Fibroblast of lung (primary cell): ENCODE measurements at places on chromosomes 3 and 15. TPM values are rescaled to one million over a fixed set of nuclear protein-coding genes. Genes with fewer than 3 reads are reported as not detected.

IL20RB gene
- 1.9 and 2.0 TPM in 2 replicates for polyA plus RNA-seq

SNTN gene
- polyA plus RNA-seq, result not detected in 2 replicates

GRCh38 chr3:186181901-186182300, 73.0 kb upstream of the ETV5 start:
- DNase-seq, result no peak

DNA sequence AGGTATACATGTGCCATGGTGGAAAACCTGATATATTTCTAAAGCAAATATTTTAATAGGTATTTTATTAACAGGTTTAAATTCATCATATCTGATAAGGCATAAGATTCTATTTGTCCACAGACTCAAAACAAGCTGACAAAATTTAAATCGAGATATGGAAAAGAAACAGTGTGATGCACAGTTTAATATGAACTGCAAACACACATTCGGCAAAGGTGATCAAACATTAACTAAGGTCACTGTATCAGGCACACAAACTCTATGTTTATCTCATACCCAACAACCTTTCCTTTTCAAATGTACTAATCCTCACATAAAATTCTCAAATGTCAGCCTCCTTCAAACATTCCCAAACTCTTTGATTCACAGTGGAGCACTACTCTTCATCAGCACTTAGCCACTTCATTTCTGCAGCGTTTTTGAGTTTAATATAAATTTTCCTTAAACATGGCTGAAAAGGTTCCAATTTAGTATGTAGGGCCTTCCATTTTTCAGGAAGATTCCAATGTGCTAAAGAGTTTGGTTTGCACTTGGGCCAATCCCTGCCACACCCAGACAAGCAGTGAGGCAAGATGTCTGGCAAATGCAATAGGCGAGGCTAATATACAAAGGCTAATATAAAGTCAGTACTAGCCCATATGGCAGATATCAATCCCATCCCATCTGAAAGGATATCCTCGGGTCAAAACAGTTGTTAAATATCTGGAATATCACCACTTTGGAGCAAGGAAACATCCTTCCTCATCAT, 84.6 kb downstream of the GBE1 start:
- DNase-seq, result no peak

TGM4 gene
- polyA plus RNA-seq, result 0.02 TPM in 1 of 2 replicates, not detected in the other

DNA sequence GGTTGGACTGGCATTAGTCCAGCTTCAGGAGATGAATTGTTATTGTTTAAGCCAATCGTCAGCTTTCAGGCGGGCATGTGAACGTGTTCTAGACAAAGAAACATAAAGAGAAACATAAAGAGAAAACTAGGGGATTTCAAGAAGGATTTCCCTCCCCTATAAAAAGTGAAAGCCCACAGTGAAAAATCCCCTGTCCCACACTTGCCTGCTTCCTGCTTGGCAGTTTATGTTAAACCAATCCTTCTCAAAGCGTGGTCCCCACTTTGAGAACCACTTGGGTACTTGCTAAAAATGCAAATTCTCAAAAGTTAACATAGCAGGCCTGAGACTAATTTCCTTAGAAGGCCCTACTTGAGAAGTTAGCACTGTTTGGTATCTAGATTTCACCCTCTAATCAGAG, 293.0 kb upstream of the SOX14 start:
- no peak for DNase-seq

GRCh38 chr15:85149465-85150129, 167.9 kb downstream of the PDE8A start:
- DNase-seq, result peak; percentile 28
